ENCODE measurements at places on chromosomes 7 and 10.

GRCh38 chr7:46830-47140, 145.6 kb upstream of the FAM20C start:
- no peak for DNase-seq

DNA sequence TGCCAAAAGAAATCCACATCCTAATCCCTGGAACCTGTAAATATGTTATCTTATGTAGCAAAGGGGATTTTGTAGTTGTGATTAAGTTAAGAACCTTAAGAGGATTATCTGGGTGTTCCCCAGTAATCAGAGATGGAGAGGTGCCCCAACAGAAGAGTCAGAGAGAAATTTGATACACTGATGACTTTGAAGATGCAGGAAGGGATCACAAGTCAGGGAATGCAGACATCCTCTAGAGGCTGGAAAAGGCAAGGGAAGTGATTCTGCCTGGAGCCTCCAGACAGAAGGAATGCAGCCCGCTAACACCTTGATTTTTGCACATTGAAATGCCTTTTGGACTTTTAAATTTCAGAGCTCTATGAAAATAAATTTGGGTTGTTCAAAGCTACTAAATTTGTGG, 531.7 kb downstream of the DNAJB9 start:
- DNase-seq: no peak

DNA sequence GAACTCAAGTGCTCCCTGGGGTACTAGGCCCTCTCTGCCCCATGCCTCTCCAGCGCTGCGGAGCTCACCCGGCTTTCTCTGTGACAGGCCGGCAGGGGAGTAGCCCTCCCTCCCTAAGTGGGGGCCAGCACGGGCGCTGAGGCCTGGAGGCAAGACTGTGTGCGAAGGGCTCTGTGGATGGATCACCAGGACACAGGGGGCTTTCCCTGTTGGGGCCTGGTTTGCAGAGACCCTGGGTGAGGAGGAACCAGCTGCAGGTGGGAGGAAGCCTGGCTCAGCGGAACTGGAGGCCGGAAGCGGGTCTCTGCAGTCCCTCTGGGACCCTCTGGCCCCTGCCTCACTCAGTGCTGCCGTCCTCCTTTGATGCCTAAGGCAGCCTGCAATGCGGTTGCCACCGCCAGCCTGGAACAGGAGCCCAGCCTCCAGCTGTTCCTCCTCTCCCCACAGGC, 106.0 kb downstream of the CYTH3 start:
- DNase-seq: no peak

DNA sequence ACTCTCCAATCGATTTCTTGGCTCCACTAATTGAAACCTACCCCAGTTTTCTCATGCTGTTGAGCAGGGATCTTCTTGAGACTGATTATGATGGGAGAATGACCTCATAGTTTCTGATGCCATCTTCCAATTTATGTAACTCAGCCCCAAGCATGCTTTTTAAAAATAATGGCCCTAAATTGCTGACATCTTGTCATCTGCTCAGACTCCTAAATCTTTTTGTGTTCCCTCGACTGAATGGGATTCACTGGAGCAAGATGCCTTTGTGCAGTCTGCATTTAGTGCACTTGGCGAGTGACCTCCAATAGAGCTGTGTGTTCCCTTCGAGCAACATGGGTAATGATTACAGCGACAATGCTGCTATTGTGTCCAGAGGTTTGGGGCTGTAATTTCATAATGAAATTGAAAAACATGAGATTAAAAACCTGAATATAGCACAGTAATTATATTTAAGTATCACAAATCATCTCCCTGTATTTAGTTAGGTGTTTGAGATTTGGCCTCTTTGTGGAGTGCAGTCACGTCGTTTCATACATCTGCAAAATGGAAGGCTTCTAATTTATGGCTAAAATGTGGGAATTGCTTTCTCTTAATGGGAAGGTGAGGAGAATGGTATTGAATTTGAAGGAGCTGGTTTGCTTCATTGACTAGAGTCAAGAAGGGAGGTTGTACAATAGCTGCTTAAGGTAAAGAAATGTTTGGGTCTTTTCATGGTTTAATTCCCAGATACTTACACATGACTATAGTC, 192.9 kb downstream of the AUTS2 start:
- DNase-seq: no peak

GRCh38 chr10:52447931-52448353, 133.9 kb downstream of the DKK1 start:
- DNase-seq: no peak

- DNase-seq: no peak
Observed at GRCh38 chr7:9719303-9719702, 1254.4 kb upstream of the PHF14 start.

- no peak for DNase-seq
Observed at GRCh38 chr7:99860281-99861127, 16.3 kb downstream of the OR2AE1 start.

DNA sequence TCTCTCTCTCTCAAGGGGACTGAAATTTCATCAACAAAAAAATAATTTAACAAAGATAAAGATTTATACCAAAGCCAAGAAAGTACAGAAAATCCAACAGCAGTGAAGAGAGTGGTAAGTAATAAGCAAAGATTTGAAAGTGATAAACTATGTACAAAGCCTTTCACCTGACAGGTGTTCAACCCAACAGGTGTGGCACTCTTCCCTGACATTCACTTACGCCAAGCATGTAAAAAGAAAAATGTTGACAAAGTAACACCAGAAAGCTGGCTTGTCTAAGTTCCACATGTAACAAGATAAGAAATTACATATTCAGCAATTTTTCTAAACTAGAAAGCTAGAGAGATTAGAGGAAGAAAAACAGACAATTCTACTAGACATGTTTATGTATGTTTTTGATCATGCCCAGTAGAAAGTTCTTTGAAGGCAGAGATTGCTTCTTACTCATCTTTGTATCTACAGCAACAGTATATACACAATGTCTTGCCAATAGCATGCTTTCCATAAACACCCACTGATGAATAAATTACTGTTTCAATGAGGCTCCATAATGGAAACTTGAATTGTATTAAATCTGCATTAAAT, 468.5 kb downstream of the PARD3 start:
- no peak for DNase-seq

- DNase-seq: no peak
Observed at GRCh38 chr7:124089621-124090020, 56.8 kb upstream of the TMEM229A start.

- DNase-seq: no peak
Observed at GRCh38 chr10:113557903-113558321, 5.1 kb downstream of the HABP2 start.

GRCh38 chr7:43781726-43782607, 23.5 kb downstream of the BLVRA start:
- DNase-seq: no peak

- no peak for DNase-seq
Observed at GRCh38 chr7:128863433-128863989, 855 bp downstream of the ATP6V1F start.

- no peak for DNase-seq
Observed at GRCh38 chr10:96831200-96831866, 765 bp upstream of the LCOR start.

DNA sequence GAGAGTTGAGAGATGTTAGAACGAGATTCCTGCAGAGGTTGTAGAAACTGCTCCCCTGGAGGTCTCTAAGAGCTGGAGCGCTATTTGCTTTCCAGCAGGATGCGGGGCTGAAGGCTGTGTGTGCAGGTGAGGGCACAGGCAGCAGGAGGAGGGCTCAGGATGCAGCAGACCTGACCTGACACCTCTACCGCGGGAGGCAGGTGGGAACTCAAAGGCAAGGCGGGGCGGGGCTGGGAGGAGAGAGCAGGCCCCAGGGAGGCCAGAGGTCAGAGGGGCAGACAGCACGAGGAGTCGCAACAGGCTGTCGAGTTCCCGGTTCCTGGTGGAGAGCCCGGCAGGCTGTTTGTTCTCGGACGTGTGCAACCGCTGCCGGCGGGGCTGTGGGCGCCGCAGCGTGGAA, 7.9 kb upstream of the CRTAC1 start:
- DNase-seq: no peak

DNA sequence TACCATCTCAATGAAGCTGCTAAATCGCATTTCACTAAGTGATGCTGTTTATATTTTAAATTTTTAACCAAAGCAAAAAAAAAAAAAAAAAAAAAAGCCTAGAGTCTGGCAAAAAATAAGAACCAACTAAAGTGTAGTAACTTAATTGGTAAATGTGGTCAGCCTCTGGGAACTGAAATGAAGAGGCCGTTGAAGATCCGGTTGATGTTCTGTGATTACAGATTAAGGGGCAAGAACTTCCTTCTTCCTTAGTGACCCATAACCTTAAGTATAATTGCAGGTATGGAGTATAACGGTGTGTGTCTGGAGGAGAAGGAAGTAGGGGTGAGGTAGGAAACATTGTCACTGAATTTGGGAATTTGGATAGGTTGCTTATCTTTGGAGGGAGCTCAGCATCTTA, 7.7 kb upstream of the SRGN start:
- DNase-seq: no peak

DNA sequence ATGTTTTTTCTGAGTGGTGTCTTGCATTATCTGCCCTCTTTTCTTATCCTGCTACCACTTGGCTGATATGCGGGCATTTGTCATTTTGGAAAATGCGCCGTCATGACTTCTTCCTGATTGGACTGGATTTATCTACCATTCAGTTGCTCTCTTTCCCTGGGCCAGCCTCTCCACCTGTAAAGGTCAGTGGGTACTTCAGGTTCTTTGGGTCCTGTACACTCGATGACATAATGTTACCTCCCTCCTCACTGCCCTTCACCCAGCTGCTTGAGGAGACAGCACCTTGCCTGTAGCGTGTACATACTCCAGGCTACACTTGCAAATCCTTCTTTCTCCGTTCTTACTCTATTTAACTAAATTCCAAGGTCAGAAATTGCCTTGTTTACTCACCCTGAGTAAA, 83.7 kb downstream of the RBM33 start:
- DNase-seq: no peak

DNA sequence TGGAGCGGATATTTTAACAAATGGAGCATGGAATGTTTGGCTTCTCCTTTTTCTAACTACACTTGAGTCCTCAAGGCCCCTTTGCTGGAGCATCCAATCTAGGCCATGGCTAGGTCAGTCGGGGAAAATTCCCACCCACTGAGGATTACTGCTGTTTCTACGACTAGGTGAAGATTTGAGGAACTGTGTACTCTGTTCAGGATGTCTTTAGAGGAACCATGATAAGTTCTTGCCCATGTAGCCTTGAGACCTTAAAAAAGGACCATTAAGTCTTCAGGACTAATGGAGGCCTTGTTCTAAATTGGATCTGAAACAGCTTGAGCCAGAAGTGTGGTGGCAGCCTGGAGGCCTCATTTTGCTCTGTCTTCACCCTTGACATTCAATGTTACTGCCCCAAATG, 6.2 kb downstream of the AGK start:
- no peak for DNase-seq

- no peak for DNase-seq
Observed at GRCh38 chr7:91573405-91573804, 307.1 kb downstream of the MTERF1 start.

DNA sequence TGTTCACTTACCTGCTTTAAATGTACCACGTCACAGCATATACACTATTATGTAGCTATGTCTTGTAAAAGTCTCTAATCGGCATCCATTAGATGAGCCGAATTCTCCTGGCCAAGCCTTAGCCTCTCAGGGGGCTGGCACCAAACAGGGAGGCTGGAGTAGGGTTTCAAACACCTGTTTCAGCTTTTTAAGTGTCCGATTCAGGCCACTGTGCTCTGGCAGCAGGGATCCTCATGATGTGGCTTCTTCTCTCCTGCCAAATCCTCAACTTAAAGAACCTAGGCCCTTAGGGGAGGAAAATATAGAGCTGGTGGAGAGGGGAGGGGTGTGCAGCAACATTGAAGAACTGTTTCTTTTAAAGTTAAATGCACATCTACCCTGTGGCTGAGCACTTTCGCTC, 68.5 kb upstream of the NFKB2 start:
- DNase-seq: no peak

DNA sequence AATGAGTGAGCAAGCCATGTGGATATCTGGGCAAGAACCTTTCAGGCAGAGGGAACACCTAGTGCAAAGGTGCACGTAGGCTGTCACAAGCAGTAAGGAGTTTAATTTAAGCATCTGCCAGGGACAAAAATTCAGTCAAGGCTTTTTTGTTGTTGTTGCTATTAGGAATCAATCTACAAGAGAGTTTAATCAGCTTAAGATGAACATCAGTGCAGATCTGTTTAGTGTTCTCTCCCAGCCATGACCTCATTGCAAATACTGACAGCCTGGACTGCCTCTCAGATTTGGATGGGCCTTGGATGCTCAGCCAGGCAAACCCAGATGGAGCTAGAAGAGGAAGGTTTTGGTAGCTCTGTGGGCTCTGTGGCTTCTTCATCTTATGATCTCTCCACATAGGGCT, 3.3 kb upstream of the GLCCI1 start:
- no peak for DNase-seq

- no peak for DNase-seq
Observed at GRCh38 chr7:47559306-47560220, 22.3 kb downstream of the TNS3 start.

- DNase-seq: no peak
Observed at GRCh38 chr10:9285690-9286089, 1231.2 kb downstream of the GATA3 start.

DNA sequence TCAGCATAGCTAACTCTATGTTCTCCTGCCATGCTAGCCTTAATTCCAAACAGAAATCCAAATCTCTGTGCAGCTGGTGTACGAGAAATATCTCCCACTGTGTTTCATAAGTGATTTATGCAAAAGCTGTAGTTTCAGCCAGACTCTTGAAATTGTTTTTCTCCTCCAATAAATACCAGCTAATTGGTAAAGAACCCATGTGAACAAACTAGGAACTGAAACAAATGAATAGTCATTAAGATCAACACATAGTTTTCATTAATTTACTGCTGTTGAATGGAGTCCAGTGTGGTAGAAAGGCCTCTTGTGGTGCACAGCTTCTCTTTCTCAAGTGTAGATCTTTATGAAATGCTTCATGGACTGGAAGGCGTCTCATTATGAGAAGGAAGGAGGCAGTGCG, 18.4 kb downstream of the PPP1R17 start:
- no peak for DNase-seq

DNA sequence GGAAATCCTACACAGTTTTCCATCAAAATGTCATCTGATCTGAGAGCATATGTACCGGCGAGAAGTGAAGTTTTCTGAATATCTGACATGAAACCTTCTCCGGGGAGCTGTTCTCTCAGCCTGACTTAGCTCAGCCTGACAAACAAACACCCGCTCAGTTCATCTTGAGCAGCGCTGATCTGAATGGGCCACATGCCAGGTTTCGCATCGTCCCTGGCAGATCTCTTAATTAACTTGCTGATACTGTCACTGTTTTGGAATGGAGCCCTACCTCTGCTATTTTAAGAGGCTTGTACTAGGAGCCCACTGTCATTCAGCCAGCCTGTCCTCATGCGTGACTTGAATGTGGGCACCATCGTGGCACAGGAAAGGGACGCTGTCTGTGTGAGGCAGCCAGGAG, 109.2 kb downstream of the STRA8 start:
- peak; percentile 38 for DNase-seq

- no peak for DNase-seq
Observed at GRCh38 chr10:108203905-108204527, 1039.5 kb upstream of the SORCS1 start.

- no peak for DNase-seq
Observed at GRCh38 chr7:151608031-151608551, 88.4 kb upstream of the RHEB start.

Measured in frontal cortex (tissue), 4 donors.